ENCODE measurements at places on chromosomes 12 and 14.

DNA sequence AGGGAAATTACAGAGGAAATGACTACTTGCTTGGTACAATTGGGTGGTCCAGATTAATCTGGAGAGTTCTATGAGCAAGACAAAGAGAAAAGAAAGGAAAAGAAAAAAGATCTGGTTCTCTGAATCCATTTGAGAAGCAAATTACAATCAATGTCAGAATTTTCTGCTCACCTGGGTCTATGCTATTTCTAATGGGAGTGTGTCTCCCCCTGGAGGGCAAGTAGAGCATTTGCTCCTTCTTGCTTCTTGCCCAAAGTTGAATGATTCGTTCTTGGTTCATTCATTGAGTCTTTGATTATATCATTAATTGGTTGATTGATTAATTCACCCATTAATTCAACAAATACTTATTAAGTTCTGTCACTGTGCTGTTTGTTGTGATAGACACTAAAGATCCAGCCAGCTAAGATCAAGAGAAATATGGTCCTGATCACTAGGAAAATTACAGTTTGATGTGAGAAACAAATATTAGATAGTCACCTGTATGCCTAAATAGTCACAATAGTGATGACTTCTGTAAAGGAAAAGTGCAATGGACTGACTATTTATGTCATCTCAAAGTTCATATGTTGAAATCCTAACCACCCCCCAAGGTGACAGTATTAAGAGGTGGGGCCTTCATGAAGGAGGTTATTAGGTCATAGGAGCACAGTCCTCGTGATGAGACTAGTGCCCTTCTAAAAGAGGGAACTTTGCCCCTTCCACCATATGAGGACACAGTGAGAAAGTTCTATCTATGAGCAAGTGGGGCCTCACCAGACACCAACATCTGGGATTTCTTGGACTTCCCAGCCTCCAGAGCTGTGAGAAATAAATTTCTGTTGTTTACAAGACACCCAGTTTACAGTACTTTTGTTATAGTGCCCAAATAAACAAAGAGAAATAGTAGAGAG, 8.0 kb upstream of the ASB8 start:
- peak; percentile 61 for DNase-seq

DNA sequence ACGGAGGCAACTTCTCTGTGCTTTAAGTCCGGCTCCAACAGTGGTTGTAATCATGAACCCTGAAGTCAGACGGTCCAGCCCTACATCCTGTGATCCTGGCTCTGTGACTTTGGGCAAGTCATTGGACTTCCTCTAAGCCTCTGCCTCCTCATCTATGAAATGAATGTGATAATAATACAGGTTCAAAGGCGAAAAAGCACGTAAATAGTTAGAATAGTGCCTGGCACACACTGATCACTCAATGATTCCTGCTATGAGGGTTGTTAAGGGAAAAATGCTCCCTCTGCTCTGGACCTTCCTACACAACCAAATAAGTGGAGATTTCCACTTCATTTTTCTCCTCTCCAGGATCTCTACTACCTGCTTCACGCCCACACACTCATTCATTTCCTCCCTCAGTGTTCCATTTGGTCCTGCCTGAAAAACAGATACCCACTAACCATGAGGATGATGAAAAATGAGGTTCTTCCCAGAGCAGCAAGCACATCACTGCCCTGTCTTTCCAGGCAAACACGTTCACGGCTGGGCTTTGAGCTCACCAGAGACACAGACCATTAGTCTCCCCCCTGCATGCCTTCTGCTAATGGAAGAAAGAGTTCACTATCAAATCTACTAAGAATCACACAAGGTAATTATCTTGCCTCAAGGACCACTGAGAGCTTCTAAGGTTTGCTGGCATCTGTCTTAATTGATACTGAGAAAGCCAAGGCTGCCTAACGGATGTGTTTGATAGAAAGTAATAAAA, 13.2 kb downstream of the NUAK1 start:
- no peak for DNase-seq

DNA sequence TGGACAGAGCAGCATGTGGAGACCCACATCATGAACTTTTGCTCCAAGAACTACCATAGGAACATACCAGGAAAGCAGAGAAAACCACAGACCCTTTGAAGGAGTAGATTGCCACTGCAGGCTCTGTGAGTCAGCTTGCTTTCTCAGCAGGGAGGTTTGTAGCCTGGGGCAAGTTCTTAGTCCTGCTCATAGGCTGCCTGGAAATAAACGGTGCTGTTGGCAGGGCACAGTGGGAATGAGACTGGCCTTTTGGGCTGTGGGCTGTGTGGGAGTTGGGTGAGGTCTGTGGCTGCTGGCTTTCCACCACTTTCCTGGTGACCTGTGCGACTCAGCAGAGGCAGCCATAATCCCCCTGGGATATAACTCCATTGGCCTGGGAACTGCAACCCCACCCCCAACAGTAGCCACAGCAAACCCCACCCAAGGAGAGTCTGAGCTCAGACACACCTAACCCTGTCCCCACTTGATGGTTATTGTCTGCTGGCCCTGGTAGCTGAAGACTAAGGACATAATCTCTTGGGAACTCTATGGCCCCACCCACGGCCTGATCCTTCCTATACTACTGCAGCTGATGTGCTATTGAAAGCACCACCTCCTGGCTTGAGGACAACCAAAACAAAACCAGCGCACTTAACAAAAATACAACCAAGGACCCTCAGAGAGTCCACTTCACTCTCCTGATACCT, 192.1 kb upstream of the GARIN6 start:
- DNase-seq: no peak

GRCh38 chr14:101812071-101812470, 50.6 kb downstream of the PPP2R5C start:
- no peak for DNase-seq

GRCh38 chr12:116924558-116925453, 14.1 kb downstream of the FBXW8 start:
- DNase-seq: no peak

DNA sequence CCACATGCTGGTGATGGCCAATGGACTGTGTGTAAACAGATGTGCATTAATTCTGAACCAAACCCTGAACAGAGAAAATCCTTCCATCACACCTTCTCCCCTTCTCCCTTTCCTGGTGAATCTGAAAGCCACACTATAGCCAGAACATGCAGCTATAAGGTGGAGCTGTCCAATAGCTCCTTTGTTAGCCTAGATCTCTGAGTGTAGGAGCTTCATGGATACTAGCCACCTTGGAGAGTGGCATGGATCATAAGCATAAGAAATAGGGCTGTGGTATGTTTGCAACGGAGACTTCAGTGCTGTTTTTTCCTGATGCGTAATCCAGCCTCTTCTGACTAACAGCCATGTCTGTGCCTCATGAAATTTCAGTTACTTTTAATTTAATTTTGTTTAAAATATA, 364.5 kb downstream of the BTG1 start:
- DNase-seq: no peak

DNA sequence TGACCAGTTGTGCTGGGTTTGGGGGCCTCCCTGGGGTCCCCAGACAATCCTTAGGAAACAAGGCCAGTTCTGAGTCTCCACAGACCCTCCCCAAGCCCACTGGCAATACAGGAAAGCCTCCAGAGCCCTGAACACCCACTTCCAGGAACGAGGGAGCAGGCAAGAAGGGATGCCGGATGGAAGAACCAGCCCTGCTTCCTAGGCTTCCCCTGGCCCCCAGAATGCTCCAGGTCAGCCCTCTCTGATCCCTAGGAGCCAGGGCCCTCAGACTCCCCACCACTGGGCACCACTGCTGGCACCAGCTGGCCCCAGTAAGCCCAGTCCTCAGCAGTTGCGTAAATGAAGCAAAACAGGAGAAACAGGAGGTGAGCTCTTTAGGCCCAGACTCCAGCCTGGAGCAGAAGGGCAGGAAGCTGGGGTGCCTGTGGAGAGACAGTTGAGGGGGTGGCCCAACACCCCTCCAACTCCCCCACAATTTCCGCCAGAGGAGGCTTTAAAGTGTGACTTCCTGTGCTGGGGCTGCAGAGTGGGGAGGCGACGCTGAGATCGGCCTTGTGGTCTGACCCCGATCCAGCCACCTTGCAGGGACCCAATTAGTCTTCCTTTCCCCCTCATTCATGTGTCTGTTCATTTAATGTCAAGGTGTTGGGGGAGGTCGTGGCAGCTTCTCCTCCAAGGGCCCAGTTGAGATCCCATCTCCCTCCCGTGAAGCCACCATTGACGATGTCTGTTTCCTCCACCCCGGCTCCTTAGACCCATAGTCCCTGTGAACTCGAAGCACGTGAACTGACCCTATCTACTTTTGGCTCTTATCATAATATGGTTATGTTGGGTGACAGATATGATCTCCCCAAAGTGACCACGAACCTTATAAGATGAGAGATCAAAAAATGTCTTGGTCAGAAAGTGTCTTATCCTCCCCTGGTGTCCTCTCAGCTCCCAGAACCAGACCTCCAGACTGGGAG, 4.7 kb downstream of the TNFRSF1A start:
- DNase-seq: no peak

Measured in NCI-H2171 treated with DMSO at 0.1 percent for 48 hours (cell line).